Femur (tissue), 1 donor: ENCODE measurements at places on chromosomes 7 and 10.

DNA sequence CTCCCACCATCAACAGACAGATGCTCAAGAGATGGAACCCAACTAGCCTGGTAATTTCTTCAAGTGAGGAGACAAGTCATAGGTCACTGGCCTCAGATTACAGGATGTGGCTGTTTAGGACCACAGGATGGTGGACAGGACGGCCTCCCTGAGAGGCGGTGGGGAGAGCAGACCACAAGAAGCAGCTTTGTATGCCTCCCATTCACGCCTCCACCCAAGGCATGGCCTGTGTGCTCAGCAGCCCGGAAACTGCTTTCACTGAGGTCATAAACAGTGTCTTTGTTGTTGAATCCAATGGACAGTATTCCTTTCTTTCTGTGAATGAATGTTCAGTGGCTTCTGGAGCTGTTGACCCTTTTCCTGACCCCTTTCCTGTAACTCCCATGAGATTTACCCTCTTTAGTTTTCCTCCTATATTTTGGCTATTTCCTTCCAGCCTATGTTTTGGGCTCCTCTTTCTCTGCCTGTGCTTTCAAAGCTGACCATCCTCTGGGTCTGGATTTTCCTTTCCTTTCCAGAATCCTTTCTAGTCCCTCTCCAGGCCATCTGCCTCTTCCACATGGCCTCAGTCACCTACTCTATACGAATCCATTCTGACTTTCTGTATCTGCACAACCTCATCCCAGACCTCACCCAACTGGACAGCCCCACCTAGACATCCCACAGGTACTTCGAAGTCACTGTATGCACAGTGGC lies 32.4 kb upstream of the INPP5F start:
- no peak for DNase-seq

DNA sequence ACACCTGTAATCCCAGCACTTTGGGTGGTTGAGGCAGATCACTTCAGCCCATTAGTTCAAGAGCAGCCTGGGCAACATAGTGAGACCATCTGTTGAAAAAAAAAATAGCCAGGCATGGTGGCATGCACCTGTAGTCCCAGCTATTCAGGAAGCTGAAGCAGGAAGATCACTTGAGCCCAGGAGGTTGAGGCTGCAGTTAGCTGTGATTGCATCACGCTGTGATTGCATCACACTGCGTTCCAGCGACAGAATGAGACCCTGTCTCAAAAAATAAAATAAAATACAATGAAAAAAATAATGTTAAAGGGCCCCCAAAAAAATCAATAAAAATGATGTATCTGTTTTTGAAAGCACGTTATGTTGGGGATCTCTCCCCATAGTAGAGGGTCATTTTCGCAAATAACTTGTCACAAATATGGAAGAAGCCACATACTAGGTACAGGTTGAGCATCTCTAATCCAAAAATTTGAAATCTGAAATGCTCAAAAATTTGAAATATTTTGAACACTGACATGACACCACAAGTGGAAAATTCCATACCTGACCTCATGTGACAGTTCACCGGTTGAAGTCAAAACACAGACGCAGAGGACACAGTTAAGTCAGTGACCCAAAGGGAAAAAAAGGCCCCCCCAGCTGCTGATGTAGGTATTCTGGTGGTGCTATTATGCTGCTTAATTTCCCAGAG lies 9.5 kb downstream of the CISD1 start:
- no peak for DNase-seq

- DNase-seq, result no peak
Observed at GRCh38 chr10:60803433-60803832, 25.2 kb downstream of the CDK1 start.

DNA sequence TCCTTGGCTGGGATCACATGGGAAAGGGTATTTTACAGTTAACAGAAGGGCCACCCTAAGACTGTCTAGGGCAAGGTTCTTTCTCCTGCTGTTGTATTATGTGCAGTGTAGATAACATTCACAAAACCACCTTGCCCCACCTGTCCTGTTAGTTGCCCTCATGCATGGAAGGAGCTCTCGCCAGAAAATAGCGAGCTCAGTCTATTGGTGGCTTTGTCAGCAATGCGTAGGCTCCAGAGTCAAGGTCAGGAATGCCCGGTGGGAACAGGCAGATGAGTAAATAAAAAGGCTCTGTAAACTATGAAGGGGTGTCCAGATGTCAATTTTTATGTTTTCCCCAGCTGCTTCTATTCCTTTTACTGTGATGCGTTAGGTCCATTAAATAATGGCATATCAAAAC lies 107.1 kb upstream of the WDR11 start:
- no peak for DNase-seq

- no peak for DNase-seq
Observed at GRCh38 chr7:158494162-158494586, 93.4 kb downstream of the PTPRN2 start.

DNA sequence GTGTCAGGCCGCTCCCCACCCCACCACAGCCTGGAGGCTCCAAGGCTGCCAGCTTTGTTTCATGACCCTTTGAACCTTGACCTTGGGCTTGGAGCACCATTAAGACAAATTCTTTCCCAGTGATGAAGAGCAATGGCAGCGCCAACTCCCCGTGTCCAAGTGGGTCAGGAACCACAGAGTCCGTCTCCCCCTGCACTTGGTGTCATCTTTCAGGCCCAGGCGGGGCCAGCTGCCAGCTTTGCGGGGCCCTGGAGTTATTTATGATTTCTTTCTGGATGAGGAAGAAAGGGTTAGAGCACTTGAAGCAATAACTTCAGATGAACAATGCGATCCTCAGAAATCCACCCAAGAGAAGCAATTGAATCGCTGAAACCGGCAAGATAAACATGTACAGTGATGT lies 110.8 kb downstream of the MYL10 start:
- DNase-seq, result peak; percentile 47

- DNase-seq, result no peak
Observed at GRCh38 chr10:19570991-19571390, 245.2 kb upstream of the PLXDC2 start.

DNA sequence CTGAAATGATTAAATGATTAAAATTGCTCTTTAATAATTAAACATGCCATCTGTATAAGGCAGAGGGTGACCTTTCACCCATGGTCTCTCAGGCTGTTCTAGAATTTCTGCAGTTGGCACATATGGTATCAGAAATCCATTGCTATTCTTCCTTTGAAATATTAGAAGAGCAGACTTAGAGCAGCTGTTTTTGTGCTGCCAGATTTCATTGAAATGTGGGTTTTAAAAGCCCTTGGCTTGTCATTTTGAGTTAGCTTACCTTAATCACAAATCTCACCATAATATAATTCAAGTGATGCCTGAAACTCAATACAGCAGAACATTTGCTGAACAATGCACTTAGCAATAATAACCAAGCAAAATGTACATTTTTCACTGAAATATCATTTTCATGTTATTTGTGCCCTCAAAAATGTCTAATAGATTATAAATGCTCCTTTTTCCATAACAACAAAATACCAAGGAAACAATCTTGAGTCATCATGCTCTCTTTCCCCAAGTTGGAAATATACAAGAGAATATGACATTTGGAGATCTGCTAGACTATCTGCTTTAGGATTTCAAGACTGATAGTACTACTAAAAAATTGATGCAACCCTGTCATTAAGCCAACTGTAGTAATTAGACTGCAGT lies 16.1 kb upstream of the PTTG1IP2 start:
- no peak for DNase-seq

DNA sequence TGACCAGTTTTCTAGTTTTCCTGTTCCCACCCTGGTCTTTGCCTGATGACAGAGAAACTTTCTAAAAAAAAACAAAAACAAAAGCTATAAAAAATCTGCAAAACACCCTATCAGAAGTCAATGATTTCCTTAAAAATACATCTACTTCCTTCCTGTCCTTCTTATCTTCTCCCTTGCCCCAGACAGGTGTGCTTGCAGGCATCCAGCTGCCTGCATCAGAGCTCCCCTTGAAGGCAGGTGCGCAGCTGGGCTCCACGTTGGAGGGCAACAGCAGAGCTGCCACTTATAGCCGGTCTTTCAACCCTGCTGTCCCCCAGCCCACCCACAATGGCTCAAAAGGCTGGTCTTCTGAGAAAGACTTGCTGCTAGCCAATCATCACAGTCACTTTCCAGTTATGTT lies 29.8 kb downstream of the UBE2D4 start:
- DNase-seq, result no peak

- DNase-seq, result peak; percentile 20
Observed at GRCh38 chr10:58152673-58153263, 114.9 kb downstream of the IPMK start.

- no peak for DNase-seq
Observed at GRCh38 chr7:152313831-152314604, 121.8 kb downstream of the KMT2C start.
